Common myeloid progenitor, CD34-positive (primary cell): ENCODE measurements at places on chromosomes 3 and 15.

GRCh38 chr3:131995891-131996290, 38.9 kb downstream of the CPNE4 start:
- H3K4me3 ChIP-seq = no peak overlapping the region
- DNase-seq = no peak
- H3K27ac ChIP-seq = no peak overlapping the region

GRCh38 chr3:169041677-169042171, 621.8 kb downstream of the MECOM start:
- peak; percentile 63 for DNase-seq
- no peak overlapping the region for H3K27ac ChIP-seq
- H3K4me1 ChIP-seq = peaks cover 10% of the 10 kb centered on the region
- H3K27me3 ChIP-seq = no peaks in the 10 kb centered on the region

GRCh38 chr15:67370206-67370954, 115.8 kb downstream of the IQCH start:
- H3K36me3 ChIP-seq = no peaks in the 10 kb centered on the region
- no peaks in the 10 kb centered on the region for H3K4me1 ChIP-seq
- H3K27ac ChIP-seq = no peak overlapping the region

- H3K36me3 ChIP-seq = no peaks in the 10 kb centered on the region
- H3K4me3 ChIP-seq = no peak overlapping the region
- no peak overlapping the region for H3K27ac ChIP-seq
These were observed 69.8 kb upstream of the PPP2R3A start for GRCh38 chr3:135895734-135896121.

GRCh38 chr3:186368176-186368575, 6.1 kb upstream of the DGKG start:
- H3K27ac ChIP-seq = no peak overlapping the region
- no peaks in the 10 kb centered on the region for H3K4me1 ChIP-seq
- no peak overlapping the region for H3K4me3 ChIP-seq
- no peaks in the 10 kb centered on the region for H3K36me3 ChIP-seq
- peak; percentile 27 for DNase-seq

DNA sequence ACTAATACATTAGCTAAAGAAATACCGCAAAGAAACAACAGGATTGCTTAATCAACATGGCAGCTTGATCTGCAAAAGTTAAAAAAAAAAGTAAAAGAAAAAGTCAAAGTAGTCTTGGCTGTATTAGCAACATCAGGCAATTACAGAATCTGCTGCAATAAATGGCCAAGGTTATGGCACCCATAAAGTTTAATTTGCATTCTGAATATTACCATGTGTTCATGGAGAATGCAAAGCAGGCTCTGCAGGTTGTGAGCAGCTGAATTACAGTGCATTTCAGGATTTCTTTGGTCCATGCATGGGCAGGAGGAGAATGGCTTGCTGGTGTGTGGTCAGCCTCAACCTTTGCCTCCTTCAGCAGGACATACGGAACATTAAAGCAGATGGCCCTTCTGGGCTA, 199.1 kb upstream of the AZI2 start:
- no peak overlapping the region for H3K4me3 ChIP-seq
- DNase-seq = no peak
- H3K36me3 ChIP-seq = no peaks in the 10 kb centered on the region

GRCh38 chr3:45701172-45701867, 12.1 kb downstream of the SACM1L start:
- peaks cover 24% of the 10 kb centered on the region for H3K36me3 ChIP-seq
- no peak overlapping the region for H3K4me3 ChIP-seq
- H3K27ac ChIP-seq = peak overlapping the region; percentile 22
- no peaks in the 10 kb centered on the region for H3K27me3 ChIP-seq
- no peak for DNase-seq

DNA sequence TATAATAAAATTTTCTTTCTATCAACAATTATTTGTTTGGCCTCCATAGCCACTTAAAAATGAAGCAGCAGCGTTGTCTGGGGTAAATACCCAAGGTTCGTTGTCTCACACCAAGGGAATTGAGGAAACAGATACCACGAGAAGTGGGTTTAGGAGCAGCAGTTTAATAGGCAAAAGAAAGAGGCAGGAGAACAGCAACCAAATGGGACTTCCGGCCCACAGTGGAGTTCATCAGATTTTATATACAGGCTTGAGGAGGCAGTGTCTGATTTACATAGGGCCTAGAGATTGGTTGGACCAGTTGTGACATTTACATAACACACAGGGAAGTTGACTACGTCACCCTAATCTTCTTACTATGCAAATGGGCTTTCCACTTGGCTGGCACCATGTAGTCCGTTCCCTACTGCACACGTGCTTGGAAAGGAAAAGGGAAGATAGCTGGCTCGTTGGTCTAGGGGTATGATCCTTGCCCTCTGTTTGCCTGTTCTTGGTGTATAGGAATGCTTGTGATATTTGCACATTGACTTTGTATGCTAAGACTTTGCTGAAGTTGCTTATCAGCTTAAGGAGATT, 61.5 kb upstream of the SETMAR start:
- no peak overlapping the region for H3K4me3 ChIP-seq
- no peak overlapping the region for H3K27ac ChIP-seq
- no peaks in the 10 kb centered on the region for H3K27me3 ChIP-seq
- no peaks in the 10 kb centered on the region for H3K36me3 ChIP-seq
- no peaks in the 10 kb centered on the region for H3K4me1 ChIP-seq

GRCh38 chr3:138675393-138675792, 66.8 kb downstream of the FAIM start:
- DNase-seq = peak; percentile 70
- no peak overlapping the region for H3K4me3 ChIP-seq
- H3K27me3 ChIP-seq = no peaks in the 10 kb centered on the region
- H3K4me1 ChIP-seq = no peaks in the 10 kb centered on the region

DNA sequence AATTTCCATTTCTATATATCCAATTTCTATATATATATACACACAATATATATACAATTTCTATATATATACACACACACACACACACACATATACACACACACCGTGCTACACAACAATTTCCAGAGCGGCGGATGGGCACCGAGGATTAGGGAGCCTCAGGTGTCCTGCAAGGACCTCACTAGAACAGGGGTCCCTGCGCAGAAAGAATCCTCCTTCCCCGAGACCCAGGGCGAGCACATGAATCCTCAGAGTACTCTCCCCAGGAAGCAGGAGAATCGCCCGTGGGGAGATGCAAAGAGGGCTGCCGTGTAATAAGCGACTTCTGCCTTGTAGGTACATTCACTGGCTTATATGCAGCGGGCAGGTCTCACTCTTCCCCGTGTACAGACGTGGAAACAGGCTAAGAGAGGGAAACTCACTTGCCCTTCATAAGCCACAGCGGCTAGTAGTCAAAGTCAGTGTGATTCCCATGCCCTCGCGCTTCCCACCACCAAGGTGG, 467 bp downstream of the PIF1 start:
- peaks cover 7% of the 10 kb centered on the region for H3K36me3 ChIP-seq
- no peak overlapping the region for H3K4me3 ChIP-seq
- H3K4me1 ChIP-seq = peaks cover 2% of the 10 kb centered on the region
- no peaks in the 10 kb centered on the region for H3K27me3 ChIP-seq
- no peak overlapping the region for H3K27ac ChIP-seq

DNA sequence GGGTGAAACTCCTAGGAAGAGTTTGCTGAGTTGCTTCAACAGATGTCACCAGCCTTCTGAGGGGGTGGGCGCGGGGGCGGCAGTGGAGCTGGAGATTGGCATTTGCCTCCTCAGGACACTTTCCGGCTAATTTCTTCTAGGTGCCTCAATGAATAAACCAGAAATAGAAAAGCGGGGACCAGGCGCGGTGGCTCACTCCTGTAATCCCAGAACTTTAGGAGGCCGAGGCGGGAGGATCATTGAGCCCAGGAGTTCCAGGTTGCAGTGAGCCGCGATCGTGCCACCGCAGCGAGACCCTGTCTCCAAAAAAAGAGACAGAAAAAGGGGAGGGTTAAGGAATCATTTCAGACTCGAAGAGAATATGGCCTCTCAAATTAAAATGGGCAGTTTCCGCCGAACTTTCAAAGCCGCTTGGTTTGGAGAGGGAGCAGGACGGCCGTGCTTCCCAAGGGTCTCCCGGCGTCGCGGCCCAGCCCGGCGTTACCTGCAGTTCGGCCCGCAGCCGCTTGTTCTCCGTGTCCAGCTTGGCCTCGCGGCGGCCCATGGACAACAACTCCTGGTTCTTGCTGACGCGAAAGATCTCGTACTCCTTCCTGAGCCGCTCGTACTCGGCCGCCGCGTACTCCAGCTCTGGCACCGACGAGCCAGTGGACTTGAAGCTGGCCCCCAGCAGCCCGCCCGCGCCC, 587 bp downstream of the NPHP3 start:
- H3K4me3 ChIP-seq = peak overlapping the region; percentile 94
- H3K4me1 ChIP-seq = peaks cover 3% of the 10 kb centered on the region
- H3K36me3 ChIP-seq = peaks cover 8% of the 10 kb centered on the region
- no peak for DNase-seq
- no peaks in the 10 kb centered on the region for H3K27me3 ChIP-seq

GRCh38 chr3:79175870-79176269, 591.9 kb downstream of the ROBO1 start:
- no peak overlapping the region for H3K4me3 ChIP-seq
- no peaks in the 10 kb centered on the region for H3K27me3 ChIP-seq
- H3K4me1 ChIP-seq = no peaks in the 10 kb centered on the region

DNA sequence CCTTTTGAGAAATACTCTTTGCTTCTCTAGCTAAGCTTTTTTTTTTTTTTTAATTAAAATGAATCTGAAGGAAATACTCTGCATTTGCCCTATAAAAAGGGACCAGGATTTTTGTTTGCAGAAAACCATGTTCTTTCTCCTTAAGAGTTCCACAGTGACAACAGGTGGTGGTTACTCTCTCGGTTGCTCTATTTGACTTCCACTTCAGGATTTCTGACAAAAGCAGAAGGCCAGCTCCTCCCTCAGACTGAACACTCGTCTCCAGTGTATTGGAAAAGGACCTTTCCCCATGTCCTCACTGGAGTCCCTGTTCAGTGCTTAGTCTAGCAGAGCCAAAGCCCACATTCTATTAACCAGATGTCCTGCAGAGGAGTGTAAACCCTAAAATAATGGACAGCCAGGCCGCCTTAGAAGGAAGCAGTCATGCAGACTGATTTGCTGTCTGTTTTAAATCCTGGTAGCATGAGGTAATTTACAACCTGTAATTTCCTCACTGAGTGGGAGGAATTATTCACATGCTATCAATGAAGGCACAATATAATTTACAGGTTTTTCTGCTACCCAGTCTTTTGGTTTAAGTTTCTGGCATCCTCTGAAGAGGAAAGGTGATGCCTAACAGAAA, 599.3 kb downstream of the PYDC2 start:
- H3K4me1 ChIP-seq = no peaks in the 10 kb centered on the region
- no peak overlapping the region for H3K4me3 ChIP-seq
- H3K27me3 ChIP-seq = peaks cover 3% of the 10 kb centered on the region
- H3K27ac ChIP-seq = no peak overlapping the region
- H3K36me3 ChIP-seq = no peaks in the 10 kb centered on the region

DNA sequence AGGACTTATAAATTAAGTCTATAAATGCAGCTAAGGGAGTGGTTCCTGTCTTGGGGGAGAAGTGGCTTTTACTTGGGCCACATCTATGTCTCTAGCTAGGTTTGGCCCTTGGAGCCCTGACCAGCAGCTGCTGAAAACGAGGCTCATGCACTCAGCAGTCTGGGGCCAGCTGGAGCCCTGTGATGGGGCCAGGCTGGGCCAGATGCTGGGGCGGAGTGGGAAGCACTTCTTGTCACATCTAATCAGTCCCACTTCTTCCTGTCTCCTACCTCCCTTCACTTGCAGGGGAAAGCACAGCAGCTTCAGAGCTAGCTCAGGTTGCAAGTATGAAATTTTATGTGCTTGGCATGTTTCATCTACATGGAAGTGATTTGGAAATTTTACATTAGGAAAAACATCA, 209.9 kb upstream of the ROPN1 start:
- H3K36me3 ChIP-seq = no peaks in the 10 kb centered on the region
- no peaks in the 10 kb centered on the region for H3K4me1 ChIP-seq
- DNase-seq = no peak
- H3K27ac ChIP-seq = no peak overlapping the region
- peaks cover 23% of the 10 kb centered on the region for H3K27me3 ChIP-seq

GRCh38 chr15:90873998-90874605, 5.7 kb downstream of the FURIN start:
- peaks cover 46% of the 10 kb centered on the region for H3K4me1 ChIP-seq
- H3K4me3 ChIP-seq = peak overlapping the region; percentile 90
- no peaks in the 10 kb centered on the region for H3K27me3 ChIP-seq
- H3K36me3 ChIP-seq = peaks cover 3% of the 10 kb centered on the region
- DNase-seq = no peak

GRCh38 chr15:31255732-31256377, 70.8 kb upstream of the KLF13 start:
- peak; percentile 53 for DNase-seq
- H3K36me3 ChIP-seq = no peaks in the 10 kb centered on the region
- H3K27ac ChIP-seq = no peak overlapping the region
- no peak overlapping the region for H3K4me3 ChIP-seq

DNA sequence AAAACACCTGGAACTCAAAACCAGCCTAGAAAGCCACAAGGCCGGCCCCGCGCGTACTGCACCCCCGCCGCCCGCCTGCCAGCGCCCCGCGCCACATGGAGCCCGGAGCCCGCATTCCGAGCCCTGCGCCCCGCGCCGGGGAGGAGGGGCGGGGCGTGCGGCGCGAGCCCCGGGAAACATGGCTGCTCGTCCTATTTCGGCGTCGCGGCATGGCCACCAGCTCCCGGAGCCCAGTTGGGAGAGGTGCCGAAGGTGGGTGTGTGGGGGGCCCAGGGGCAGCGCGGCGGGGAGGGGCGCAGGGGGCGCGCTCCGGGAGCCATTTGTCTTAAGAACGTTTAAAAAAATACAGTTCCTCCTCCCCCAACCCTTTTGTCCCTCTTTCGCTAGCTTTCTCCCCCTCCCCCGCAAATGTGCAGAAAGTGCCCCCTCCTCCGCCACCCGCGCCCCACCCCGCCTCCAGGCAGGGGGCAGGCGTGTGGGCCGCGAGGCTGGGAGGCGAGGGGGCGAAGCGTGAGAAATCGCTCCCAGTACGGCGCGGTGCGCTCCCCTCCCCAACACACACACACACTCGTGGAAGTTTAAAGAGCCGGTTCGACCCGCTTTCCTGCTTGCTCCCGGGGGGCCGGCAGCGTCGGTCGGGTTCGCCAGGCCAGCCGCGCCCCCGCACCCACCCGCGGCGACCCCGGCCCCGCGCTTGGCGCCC, 2.5 kb downstream of the ANP32A start:
- H3K27me3 ChIP-seq = no peaks in the 10 kb centered on the region
- peak; percentile 81 for DNase-seq
- peak overlapping the region; percentile 98 for H3K27ac ChIP-seq
- H3K4me1 ChIP-seq = peaks cover 47% of the 10 kb centered on the region
- peaks cover 7% of the 10 kb centered on the region for H3K36me3 ChIP-seq
